ENCODE measurements at places on chromosomes 12 and 14. TPM values are rescaled to one million over a fixed set of nuclear protein-coding genes. Genes with fewer than 3 reads are reported as not detected.

DNA sequence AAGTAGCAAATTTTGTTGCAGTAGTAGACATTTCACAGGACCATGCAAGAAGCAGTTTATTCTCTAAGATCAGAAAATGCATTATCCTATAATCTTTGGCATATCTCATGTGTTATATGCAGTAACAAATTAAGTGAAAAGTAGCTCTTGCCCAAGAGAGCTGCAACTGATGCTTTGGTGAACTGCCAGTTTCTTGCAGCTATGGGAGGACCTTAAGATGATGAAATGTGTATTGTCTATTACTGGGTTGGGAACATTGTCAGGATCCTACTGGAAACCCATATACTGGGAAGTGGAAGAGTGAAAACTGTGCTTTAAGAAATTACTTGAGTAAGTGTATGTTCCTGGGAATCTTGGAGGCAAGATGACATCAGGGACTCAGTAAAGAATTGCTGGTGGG, 238.8 kb downstream of the DACT1 start:
- no peaks in the 10 kb centered on the region for H3K27me3 ChIP-seq
- no peak overlapping the region for H3K27ac ChIP-seq
- no peaks in the 10 kb centered on the region for H3K36me3 ChIP-seq
- H3K4me3 ChIP-seq, result no peak overlapping the region
- DNase-seq, result no peak
- H3K4me1 ChIP-seq, result no peaks in the 10 kb centered on the region

DNA sequence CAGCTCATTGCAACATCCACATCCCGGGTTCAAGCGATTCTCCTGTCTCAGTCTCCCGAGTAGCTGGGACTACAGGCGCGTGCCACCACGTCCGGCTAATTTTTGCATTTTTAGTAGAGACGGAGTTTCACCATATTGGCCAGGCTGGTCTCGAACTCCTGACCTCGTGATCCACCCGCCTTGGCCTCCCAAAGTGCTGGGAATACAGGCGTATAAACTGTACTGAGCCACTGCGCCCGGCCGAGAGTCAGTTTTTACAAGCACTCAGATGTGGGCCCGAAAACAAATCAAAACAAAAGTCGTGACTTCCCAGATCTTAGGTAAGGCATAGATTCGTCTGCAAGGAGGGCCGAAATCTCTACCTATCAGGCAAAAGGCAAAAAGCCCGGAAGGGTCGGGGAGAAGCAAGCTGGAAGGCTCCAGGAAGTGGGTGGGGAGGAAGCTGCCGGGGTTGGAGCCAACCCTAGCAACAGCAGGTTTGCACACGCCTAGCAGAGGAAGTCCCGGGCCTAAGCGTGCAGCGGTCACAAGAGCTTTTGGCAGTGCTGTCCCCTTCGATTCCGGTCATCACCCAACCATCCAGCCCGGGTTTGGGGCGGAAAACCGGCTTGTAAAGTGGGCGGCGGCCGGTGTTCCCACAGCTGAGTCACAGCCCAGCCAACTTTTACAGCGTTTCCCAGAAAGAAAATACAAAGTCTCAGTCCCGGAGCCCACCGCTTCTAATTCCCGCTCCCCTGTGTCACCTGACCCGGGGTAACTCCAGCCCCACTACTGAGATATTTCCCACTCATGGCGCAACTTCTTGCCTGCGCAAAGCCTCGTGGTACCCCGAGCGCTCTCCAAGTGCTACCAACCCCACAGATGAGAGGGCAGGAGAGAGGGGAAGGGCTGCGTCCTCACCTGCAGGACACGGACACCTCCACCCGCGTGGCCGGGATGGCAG, 583 bp downstream of the CPNE8 start:
- H3K27me3 ChIP-seq, result no peaks in the 10 kb centered on the region
- peak; percentile 94 for DNase-seq
- peak overlapping the region; percentile 62 for H3K27ac ChIP-seq
- H3K4me3 ChIP-seq, result peak overlapping the region; percentile 93
- H3K4me1 ChIP-seq, result no peaks in the 10 kb centered on the region

DNA sequence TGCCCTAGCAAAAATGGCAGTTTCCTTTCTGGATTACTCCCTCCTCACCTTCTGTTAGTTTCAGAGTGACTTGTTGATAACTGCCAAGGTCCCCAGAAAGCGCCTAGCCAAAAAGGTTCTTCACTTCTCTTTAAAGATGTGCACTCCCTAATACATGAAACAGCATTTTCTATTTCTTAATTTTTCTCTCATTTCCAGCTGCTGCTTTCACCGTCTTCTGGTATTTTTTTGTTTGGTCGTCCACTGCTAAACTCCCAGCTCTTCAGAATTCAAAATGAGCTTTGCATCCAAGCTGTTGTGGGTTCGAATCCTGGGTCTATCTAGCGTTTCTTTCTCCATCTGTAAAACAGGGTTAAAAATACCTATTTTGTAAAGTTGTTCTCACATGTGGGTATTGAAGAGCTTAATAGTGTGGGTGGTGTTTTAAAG, 397 bp upstream of the BORCS5 start:
- H3K4me3 ChIP-seq, result peak overlapping the region; percentile 88
- H3K27me3 ChIP-seq, result no peaks in the 10 kb centered on the region
- no peaks in the 10 kb centered on the region for H3K4me1 ChIP-seq
- no peak for DNase-seq
- H3K27ac ChIP-seq, result no peak overlapping the region

- no peak overlapping the region for H3K4me3 ChIP-seq
- no peak overlapping the region for H3K27ac ChIP-seq
- DNase-seq, result no peak
- H3K36me3 ChIP-seq, result no peaks in the 10 kb centered on the region
- H3K27me3 ChIP-seq, result no peaks in the 10 kb centered on the region
Observed at GRCh38 chr14:106487600-106487999, 961.2 kb downstream of the TMEM121 start.

- no peak overlapping the region for H3K4me3 ChIP-seq
- DNase-seq, result peak; percentile 66
- H3K4me1 ChIP-seq, result no peaks in the 10 kb centered on the region
Observed at GRCh38 chr12:116333402-116333801, 55.9 kb upstream of the MED13L start.

DNA sequence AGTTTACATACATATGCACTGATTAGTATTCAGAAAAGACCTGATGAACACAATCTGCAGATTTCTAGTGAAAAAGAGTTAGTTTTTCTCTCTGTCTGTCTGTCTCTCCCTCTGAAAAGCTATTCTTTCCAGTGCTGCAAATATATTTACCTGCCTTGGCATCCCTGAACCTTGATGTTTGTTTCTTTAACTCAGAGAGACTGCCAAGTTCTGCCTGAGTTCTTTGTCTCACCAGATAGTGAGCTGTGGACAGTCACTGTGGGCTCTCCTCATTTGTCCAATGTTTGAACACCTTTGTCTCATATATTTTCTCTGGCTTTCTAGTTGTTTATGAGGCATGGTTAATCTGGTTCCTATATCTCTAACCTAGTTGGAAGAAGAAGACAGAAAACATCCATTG, 250.4 kb downstream of the SOX5 start:
- H3K27ac ChIP-seq, result no peak overlapping the region
- peaks cover 5% of the 10 kb centered on the region for H3K4me1 ChIP-seq
- H3K36me3 ChIP-seq, result no peaks in the 10 kb centered on the region

- peaks cover 36% of the 10 kb centered on the region for H3K36me3 ChIP-seq
- H3K4me1 ChIP-seq, result peaks cover 1% of the 10 kb centered on the region
- no peak overlapping the region for H3K27ac ChIP-seq
- DNase-seq, result no peak
- H3K4me3 ChIP-seq, result no peak overlapping the region
- no peaks in the 10 kb centered on the region for H3K27me3 ChIP-seq
Observed at GRCh38 chr14:71713016-71713415, 219.2 kb upstream of the RGS6 start.

GRCh38 chr12:4275870-4276301, 2.3 kb downstream of the CCND2 start:
- H3K27me3 ChIP-seq, result peaks cover 37% of the 10 kb centered on the region
- H3K36me3 ChIP-seq, result peaks cover 35% of the 10 kb centered on the region
- DNase-seq, result peak; percentile 77
- H3K4me1 ChIP-seq, result peaks cover 22% of the 10 kb centered on the region
- peak overlapping the region; percentile 95 for H3K4me3 ChIP-seq
- H3K27ac ChIP-seq, result no peak overlapping the region

- no peaks in the 10 kb centered on the region for H3K36me3 ChIP-seq
- no peak for DNase-seq
Observed at GRCh38 chr12:95962222-95962621, 19.1 kb downstream of the AMDHD1 start.

- peaks cover 5% of the 10 kb centered on the region for H3K4me1 ChIP-seq
- DNase-seq, result peak; percentile 30
- no peak overlapping the region for H3K27ac ChIP-seq
- H3K36me3 ChIP-seq, result no peaks in the 10 kb centered on the region
- H3K27me3 ChIP-seq, result peaks cover 39% of the 10 kb centered on the region
Observed at GRCh38 chr14:77128414-77128891, 13.1 kb downstream of the ZDHHC22 start.

- DNase-seq, result no peak
- no peak overlapping the region for H3K4me3 ChIP-seq
- no peaks in the 10 kb centered on the region for H3K4me1 ChIP-seq
- H3K36me3 ChIP-seq, result no peaks in the 10 kb centered on the region
Observed at GRCh38 chr14:32303865-32304264, 25.2 kb upstream of the AKAP6 start.

- DNase-seq, result peak; percentile 78
- peaks cover 24% of the 10 kb centered on the region for H3K4me1 ChIP-seq
- no peak overlapping the region for H3K4me3 ChIP-seq
- no peaks in the 10 kb centered on the region for H3K27me3 ChIP-seq
- peaks cover 61% of the 10 kb centered on the region for H3K36me3 ChIP-seq
- H3K27ac ChIP-seq, result no peak overlapping the region
Observed at GRCh38 chr12:121240484-121241101, 30.7 kb downstream of the P2RX4 start.

The SLC5A8 gene
- total RNA-seq, result not detected

The SPIC gene
- total RNA-seq, result not detected

The OR6C68 gene
- not detected for total RNA-seq

The CACNA2D4 gene
- total RNA-seq, result 5.7 TPM

The ISM2 gene
- 1.9 TPM for total RNA-seq

All from endodermal cell (in vitro differentiated cells).